ENCODE measurements at places on chromosomes 12 and 14.

DNA sequence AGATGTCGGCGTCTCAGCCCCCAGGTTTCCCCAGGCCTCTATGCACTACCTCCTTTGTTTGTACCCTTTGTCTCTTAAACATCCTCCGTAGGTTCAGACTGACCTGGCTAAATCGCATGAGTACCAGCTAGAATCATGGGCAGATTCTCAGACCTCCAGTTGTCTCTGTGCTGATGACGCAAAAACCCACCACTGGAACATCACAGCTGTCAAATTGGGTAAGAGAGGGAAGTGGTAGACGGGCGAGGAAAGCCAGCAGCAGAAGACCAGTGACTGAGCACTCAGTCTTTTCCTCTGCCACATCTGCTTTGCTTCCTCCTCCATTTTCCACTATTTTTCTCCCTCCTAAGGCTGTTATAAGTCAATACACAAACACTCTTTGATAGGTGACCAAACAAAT, 29.7 kb downstream of the A2ML1 start:
- DNase-seq = no peak

GRCh38 chr12:52125476-52125900, 46.0 kb downstream of the SMIM41 start:
- no peak for DNase-seq

DNA sequence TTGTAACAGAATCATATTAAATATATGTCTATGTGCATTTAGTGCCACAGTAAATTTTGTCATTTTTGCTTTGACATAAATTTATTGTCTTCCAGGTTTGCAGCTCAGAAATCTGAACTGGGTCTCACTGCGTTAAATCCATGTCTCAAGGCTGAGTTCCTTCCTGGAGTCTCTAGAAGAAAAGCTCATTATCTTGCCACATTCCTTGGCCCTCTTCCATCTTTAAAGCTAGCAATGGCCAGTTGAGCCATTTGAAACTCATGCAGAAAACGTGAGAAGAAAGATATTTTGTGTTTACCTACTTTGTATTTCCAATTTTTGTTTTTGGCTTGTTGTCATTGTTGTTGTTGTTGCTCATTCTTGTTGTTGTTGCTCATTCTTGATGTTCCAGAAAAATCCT, 10.7 kb downstream of the PRH1 start:
- no peak for DNase-seq

- no peak for DNase-seq
These were observed 267.7 kb downstream of the MED13L start for GRCh38 chr12:116009805-116010204.

GRCh38 chr14:53020193-53020932, 69.5 kb upstream of the FERMT2 start:
- DNase-seq = no peak

- no peak for DNase-seq
These were observed 10.0 kb upstream of the RIPK3 start for GRCh38 chr14:24349742-24350141.

DNA sequence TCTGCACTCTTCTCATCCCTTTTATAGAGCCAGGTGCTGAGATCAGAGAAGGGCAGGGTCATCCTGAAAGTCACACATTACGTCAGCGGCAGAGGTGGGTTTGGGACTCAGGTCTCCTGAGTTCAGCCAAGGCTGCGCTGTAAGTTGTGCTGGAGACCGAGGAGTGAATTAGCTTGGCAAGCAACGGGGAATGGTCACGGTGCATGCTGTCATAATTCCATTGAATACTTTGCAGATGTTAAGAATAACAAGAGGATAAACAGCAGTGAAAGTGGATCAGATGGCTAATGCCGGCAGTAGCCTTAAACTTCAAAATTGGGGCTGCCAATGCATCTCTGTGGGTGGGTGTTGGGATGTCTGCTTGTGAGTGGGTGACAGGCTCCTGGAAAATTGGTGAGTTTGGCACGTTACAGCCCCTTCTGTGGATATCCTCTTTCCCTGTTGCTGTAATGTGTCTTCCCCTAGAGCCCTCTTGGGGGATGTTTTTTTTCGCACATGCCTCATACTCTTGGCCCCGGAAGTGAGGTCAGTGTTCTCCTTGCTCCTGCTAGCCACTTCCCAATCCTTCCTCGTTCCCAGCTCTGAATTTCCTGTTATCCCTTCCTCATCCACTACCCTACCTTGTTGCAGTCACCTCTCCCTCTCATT, 287.1 kb upstream of the SRRM4 start:
- no peak for DNase-seq

- no peak for DNase-seq
These were observed 390.7 kb downstream of the C12orf75 start for GRCh38 chr12:105721051-105721825.

DNA sequence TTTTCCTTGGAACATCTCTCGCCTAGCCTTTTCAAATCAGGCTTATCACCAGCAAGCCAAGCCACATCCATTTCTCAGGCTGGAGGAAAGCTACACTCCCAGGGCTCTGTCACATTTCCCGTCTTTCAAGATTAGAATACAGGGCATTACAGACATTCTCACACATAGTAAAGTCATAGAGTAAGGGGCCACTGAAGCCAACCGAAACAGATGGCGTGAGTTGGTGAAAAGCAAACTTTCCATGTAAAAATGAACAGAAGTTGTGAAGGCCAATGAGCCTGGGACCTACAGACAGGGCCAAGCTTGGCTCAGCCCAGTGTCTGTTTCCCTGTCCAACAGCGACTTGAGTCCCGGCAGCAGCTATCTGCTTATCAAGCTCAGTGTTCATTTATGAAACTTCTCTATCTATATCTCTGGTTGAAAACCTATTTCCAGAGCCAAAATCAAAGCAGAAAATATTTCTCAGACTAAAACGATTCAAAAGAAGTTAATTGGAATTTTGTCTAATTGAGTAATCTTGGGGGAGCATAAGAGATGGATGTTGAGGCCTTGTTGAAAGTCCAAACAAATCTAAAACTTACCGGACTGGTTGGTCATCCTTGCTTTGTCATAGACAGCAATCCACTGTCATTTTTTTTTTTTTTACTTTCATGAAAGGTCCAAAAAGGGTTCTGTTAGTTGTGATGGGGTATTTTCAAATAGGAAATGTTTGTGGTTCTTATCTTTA, 105.6 kb downstream of the DAAM1 start:
- DNase-seq = no peak

GRCh38 chr12:95358111-95359083, 115.6 kb upstream of the METAP2 start:
- no peak for DNase-seq

DNA sequence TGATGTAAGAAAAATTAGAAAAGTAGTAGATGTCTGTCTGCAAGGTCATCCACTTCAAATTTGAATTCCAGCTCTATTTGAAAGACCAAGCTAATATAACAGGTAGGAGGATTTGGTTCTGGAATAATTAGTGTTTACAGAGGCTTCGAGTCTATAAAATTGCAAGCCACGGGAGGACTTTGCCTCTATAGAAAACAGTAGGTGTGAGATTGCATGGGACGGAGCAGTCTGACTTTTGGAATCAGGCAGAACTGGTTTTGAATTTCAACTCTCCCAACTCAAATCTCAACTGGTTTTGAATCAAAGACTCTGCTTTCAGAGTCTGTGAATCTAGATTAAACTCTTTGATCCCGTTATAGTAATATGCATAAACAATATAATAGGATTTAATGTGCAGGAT, 82.4 kb downstream of the PIK3C2G start:
- DNase-seq = no peak

DNA sequence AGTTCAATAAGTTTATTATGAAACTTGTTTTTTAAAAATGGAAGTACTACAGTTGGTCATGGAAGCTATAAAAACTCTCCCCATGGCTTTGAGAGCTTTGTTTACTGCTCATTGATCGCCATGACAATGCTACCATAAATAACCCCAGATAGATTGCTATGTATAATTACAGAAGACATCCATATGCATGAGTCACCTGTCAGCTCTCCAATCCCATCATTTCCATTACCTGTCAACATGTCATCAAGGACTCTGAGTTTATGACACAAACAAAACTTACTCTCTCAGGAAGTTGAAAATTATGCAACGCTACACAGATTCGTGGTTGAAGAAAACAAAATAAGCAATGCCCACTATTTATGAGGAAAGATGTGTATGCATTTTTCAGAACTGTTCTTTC, 144.4 kb downstream of the SEC23A start:
- DNase-seq = no peak

GRCh38 chr12:95533985-95534384, 17.3 kb downstream of the USP44 start:
- no peak for DNase-seq

DNA sequence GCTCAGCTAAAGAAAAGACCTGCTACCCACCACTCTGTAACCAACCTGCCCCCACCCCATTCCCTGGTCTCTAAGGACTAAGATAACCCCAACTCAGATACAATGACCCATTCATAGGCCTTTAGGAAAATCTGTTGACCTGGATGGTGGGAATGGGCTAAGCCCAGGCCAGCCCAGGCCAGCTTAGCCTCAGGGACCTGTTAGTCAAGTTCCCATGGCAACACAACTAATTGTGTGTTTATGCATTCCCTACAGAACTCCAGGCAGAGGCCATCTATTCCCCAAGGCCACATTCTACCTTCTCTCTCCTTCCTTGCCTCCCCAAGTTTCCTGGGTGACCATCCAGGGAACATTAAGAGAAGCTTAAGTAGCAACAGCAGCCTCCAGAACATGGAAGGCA, 16.1 kb upstream of the KRT8 start:
- DNase-seq = no peak

DNA sequence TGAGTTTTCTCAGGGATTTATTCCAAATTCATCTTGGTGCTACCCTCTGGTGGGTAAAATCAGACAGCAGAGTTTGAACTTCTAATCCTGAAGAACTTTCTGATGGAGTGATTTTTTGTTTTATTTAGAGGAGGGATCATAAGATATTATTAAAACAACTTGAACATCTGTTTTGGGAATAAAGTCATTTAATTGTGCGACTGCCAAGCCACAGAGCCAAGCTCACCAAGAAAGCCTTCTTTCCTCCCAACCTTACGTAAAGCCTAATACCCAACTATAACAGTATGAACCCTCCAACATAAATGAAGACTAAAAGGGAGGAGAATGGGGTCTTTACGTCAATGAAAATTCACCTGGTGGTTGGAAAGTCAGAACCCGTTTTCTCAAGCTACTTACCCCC, 205.5 kb upstream of the IGF1 start:
- no peak for DNase-seq

GRCh38 chr12:108916336-108916735, 36.4 kb downstream of the DAO start:
- DNase-seq = no peak

DNA sequence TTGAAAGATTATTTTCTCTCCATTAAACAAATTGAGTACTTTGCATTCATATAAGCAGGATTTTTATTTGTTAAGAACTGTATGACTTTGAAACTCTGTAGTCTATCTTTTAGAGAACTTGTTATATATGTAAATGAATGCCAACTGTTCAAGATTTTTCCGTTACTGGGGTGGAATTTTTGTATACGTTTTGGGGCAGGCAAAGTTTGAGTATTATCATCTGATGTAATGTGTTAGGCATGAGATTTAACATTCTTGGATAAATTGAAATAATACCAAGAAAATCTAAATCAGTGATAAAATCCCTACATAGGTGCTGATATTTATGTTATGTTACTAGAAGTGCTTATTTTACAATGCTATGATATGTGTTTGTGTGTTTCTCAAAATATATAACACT, 8.4 kb downstream of the CNOT2 start:
- DNase-seq = no peak
